GM12892 (cell line): ENCODE measurements at places on chromosomes 1 and 21.

GRCh38 chr1:47507881-47508701, 70.2 kb downstream of the FOXD2 start:
- peak; percentile 17 for DNase-seq

- DNase-seq, result no peak
Observed at GRCh38 chr1:81820765-81821164, 20.0 kb downstream of the ADGRL2 start.

- DNase-seq, result no peak
Observed at GRCh38 chr1:86416343-86416742, 7.6 kb upstream of the CLCA2 start.

DNA sequence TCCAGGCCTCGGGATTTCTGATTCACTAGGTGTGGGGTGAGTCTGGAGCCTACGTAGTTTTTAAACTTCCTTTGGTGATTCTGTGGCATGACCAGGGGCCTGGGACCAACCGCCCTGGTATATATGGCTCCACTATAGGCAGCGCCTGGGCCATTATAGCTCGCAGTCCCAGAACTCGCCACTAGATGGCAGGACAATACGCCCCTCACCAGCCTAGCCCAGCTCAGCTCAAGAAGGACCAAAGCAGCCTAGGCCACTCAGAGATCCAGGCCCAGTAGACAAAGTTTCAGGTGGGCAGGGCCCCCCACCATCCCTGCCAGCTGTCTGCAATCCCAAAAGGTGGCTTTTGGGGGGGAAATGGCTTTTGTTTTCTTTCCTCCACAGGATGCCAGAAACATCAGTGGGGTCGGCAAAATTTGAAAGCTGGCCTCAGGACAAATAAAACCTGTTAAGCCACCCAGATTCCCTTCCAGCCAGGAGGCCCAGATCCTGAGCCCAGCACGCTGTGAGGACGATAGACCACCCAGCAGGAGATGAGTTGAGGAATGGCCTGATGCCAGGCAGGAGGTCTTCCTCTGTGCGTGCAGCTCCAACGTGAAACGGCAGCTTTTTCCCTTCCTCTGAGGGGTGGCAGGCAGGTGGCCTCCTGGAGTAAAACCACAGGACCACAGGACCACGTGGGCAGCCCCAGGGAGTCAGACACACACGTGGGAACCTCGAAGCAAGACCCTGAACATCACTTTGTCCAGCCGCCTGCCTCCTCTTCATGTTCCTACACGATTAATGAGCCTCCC, 24.8 kb upstream of the TMEM51 start:
- DNase-seq, result peak; percentile 79

DNA sequence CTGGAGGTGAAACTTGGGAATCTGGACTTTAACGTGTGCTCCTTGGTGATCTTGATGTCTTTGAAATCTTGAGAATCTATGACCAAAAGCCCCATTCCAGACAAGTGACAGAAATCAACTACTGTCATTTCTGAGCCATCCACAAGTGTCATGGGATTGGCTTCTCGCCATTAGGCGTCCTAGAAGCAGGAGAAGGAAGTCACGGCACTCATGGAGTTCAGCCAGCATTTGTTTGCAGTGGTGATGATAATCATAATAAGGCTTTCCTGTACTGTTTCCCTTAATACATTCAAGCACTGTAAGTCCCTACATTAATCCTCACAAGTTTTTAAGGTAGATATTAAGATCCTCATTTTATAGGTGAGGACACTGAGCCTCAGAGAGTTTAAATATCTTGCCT, 11.9 kb downstream of the F5 start:
- no peak for DNase-seq

GRCh38 chr1:229889031-229889517, 178.0 kb upstream of the GALNT2 start:
- DNase-seq, result no peak

- DNase-seq, result no peak
Observed at GRCh38 chr1:116203920-116204319, 92.7 kb downstream of the MAB21L3 start.

DNA sequence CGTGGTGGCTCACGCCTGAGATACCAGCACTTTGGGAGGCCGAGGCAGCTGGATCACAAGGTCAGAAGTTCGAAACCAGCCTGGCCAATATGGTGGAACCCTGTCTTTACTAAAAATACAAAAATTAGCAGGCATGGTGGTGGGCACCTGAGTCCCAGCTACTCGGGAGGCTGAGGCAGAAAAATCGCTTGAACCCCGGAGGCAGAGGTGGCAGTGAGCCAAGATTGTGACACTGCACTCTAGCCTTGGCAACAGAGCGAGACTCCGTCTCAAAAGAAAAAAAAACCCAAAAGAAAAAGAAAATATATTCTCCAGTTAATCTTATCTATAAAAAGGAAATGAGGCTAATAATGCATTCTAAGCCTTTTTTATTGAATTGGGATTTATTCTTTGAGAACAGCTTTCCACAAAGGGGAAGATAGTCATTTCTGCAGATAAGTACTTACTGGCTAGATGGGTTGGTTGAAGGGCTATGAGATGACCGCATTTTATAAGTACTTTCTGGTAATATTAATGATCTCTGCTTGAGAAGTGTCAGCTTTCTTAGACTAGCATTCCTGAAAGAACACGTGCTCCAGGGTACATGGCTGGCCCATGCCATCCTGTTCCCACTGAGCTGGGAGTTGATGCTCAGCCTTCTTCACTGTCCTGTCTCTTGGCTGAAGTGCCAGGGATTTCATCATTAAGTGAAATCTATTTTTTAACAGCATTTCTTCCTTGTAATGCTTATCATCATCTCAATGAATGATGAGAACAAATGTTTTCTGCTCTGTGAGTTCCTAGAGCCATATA, 57.9 kb downstream of the SASS6 start:
- no peak for DNase-seq

DNA sequence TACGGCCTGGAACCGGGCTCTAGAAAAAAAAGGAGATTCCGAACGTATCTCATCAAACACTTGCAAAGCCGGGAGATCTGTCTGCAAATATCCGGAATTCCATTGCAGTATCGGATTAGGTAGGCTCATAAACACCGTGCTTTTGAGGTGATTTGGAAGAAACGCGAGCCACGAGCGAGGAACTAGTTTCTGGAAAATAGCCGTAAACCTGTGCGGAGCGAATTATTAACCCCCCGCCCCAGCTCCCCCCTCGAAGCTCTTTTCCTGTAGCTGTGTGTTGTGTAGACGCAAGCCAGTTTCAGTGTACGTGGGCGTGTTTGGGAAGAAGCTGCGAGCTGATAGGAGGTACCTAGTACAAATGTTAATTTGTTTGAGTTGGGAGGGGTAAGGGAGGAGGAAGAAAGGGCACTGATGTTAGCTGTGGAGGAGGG, 1.1 kb downstream of the RALGPS2 start:
- DNase-seq, result peak; percentile 8

DNA sequence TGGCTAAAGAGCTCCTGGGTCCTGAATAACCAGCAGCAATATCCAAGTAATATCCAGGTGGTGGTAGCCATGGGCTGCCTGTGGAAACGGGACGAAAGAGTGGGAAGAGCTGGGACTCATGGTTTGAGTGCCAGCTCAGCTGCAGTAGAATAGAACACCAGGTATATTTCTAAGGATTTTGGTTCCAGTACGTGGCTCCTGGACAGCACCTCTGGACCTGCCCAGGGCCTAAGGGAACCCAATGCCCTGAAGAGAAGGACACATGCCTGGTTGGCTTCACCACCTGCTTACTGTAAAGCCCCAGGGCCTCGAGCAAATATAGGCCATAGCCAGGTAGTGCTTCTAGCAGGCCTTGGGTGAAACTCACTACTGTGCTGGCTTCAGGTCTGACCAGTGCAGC, 566.7 kb downstream of the KIF26B start:
- DNase-seq, result no peak

DNA sequence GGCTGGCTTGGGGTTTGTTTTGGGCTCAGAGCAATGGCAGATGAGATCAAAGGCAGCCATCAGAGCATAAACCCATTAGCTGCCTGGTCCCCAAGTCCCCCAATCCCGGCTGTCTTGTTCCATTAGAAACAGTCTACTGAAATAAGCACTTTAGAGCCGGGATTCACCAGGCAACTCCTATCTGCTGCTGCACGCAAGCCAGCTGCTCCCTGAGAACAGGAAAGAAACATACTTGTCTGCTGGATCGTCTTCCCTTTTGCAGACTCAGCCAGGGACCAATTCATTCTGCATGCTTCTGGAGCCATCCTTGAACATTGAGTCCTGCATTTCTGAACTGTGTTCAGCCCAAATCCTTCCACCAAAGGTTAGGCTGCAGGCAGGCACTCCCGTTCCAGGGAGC, 21.8 kb downstream of the RXRG start:
- no peak for DNase-seq

GRCh38 chr1:12342401-12343003, 112.7 kb downstream of the VPS13D start:
- DNase-seq, result no peak

DNA sequence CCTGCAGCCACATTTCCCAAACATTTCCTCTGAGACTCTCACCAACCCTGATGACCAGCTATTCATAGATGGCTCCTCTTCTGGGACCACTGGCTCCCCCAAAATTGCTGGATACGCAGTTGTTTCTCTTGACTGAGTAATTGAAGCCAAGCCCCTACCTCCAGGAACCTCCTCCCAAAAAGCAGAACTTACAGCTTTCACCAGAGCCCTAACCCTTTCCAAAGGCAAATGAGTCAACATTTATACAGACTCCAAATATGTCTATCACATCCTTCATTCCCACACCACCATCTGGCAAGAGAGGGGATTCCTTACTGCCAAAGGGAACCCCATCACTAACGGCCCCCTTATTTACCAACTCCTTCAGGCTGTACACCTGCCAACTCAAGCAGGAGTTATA, 20.3 kb upstream of the CA6 start:
- DNase-seq, result no peak

- no peak for DNase-seq
Observed at GRCh38 chr1:10824821-10825540, 28.5 kb upstream of the CASZ1 start.

- no peak for DNase-seq
Observed at GRCh38 chr1:178397678-178398077, 99.1 kb downstream of the CLEC20A start.

DNA sequence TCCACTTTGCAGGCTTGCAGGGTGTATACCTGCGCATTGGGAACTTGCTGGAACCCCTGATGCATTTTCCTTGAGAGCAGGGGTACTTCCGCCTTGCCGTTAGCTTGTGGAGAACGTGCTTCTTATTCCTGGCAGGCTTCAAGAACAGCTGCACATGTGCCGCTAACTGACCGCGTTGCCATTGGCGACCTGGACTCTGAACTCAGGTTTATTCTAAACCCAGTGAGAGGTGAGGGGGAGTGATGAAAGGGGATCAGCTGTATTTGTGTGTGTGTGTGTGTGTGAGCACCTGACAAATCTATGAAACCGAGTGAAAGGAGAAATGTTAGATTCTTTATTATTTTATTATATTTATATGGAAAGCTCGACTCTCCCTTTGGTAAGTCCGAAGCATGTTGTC, 128.6 kb downstream of the HUNK start:
- no peak for DNase-seq

DNA sequence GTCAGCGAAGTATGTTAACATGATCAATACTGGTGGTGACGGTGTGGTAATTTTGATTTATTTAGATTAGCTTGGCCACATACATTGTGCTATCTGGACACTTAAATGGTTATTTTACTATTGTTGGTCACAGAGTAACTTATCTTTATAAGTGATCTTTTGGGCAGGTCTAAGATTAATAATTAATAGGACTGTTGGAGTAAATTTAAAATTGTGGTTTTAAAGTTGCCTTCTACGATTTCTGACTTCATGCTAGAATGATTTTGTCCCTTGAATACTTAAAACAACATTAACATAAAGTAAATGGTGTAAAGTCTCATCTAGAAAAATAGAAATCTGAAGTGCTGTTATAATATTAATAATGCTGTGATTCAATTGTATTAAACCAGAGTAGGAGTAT, 14.7 kb downstream of the SRRM1 start:
- DNase-seq, result no peak

GRCh38 chr1:159291424-159291823, 10.7 kb upstream of the FCER1A start:
- no peak for DNase-seq

GRCh38 chr1:77126307-77126706, 92.9 kb downstream of the PIGK start:
- no peak for DNase-seq

DNA sequence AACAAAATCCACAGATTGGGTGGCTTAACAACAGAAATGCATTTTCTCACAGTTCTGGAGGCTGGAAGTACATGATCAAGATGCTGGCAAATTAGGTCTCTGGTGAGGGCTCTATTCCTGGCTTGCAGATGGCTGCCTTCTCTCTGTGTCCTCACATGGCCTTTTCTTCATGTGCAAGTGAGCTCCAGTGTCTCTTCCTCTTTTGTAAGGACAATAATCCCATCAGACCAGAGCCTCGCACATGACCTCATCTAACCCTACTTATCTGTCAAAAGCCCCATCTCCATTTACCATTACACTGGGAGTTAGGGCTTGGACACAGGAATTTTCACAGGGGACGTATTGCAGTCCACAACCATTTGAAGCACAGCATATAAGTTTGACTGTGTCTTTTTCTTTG, 181.6 kb downstream of the NEGR1 start:
- DNase-seq, result no peak

DNA sequence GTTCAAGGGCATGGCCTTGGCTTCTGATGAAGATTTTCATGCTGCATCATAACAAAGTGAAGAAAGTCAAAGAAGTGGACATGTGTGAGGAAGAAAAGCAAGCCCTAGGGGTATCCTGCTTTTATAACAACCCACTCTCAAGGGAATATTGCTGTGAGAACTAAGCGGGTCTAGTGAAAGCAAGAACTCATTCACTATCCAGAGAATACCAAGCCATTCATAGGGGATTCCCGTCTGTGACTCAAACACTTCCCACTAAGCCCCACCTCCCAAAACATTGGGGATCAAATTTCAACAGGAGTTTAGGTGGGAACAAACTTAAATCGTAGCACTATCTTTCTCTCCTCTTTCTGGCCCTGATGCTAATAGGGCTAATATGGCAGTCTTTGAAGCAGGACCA, 98.5 kb upstream of the CTTNBP2NL start:
- DNase-seq, result no peak

- DNase-seq, result no peak
Observed at GRCh38 chr1:94522304-94522703, 19.3 kb downstream of the F3 start.

GRCh38 chr1:33363470-33363861, 42.6 kb upstream of the A3GALT2 start:
- DNase-seq, result no peak

DNA sequence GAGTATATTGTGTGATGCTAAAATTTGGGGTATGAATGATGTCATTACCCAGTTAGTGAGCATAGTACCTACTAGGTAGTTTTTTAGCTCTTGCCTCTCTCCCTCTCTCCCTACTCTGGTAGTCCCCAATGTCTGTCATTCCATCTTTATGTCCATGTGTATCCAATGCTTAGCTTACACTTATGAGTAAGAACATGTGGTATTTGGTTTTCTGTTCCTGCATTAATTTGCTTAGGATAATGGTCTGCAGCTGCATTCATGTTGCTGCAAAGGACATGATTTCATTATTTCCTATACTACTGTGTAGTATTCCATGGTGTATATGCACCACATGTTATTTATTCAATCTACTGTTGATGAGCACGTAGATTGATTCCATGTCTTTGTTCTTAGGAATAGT, 54.4 kb upstream of the NEGR1 start:
- DNase-seq, result no peak
